CD8-positive, alpha-beta memory T cell (primary cell): ENCODE measurements at places on chromosomes 7 and 10. TPM values are rescaled to one million over a fixed set of nuclear protein-coding genes. Genes with fewer than 3 reads are reported as not detected.

GRCh38 chr10:89314676-89315075 lies 12.8 kb downstream of the IFIT2 start:
- no peak for DNase-seq
- no peaks in the 10 kb centered on the region for H3K36me3 ChIP-seq
- no peak overlapping the region for H3K27ac ChIP-seq

DNA sequence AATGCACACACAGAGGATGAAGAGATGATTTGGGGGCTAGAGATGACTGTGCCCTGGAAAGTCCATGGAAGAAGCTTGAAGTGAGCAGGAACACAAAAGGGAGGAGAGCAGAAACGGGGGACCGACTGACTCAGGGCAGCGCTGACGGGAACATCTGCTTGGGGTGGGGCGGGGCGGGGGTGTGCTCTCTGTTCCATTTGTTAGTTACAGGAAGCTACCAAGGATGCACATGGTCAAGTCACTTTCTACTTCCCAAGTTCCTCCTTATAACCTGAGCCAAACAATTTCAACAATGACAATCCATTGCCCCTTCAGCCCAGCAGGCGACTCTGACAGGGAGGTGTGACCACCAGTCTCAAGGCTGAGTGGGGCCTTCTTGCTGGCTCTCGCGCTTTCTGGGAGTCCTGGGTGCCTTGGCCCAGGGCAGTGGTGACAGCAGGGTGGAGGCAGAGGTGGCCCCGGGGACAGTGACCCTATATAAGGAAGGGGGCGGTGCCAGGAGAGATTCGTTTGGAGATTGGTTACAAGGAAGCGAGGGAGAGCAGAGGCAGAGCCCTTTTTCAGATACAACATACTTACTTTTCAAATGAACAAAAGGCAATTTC lies 39.6 kb downstream of the CLEC2L start:
- H3K27ac ChIP-seq, result no peak overlapping the region
- no peaks in the 10 kb centered on the region for H3K4me1 ChIP-seq
- H3K36me3 ChIP-seq, result no peaks in the 10 kb centered on the region
- H3K27me3 ChIP-seq, result no peaks in the 10 kb centered on the region
- no peak overlapping the region for H3K4me3 ChIP-seq

GRCh38 chr7:112500619-112501018 lies 19.8 kb downstream of the LSMEM1 start:
- no peak for DNase-seq
- no peak overlapping the region for H3K4me3 ChIP-seq
- no peak overlapping the region for H3K27ac ChIP-seq
- no peaks in the 10 kb centered on the region for H3K27me3 ChIP-seq

DNA sequence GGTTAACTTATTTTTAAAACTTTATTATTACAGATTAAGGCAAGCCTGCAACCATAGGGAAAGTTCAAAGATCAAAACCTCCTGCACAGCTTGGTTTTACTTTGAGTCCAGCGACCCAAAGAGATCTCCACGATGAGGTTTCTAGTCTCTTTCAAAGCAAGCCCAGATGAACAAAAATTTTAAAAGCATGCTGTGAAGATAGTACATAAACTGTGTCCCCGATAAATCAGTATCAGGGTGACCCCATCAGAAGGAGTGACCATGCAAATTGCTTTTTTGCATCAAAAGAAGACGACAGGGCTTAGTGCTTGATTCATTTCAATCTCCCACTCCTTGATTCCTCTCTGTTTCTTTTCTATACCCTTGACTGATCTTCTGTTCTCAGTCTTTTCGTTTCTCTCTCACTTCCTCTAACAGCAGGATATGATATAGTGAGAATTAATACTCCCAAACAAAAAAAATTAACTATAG lies 16.0 kb upstream of the DNTT start:
- no peaks in the 10 kb centered on the region for H3K27me3 ChIP-seq
- no peak overlapping the region for H3K27ac ChIP-seq
- no peak for DNase-seq
- peak overlapping the region; percentile 38 for H3K4me3 ChIP-seq
- no peaks in the 10 kb centered on the region for H3K36me3 ChIP-seq

GRCh38 chr10:46530249-46531186 lies 25.9 kb downstream of the GPRIN2 start:
- H3K36me3 ChIP-seq, result no peaks in the 10 kb centered on the region
- peak; percentile 47 for DNase-seq
- no peaks in the 10 kb centered on the region for H3K4me1 ChIP-seq
- no peak overlapping the region for H3K4me3 ChIP-seq
- no peak overlapping the region for H3K27ac ChIP-seq
- H3K27me3 ChIP-seq, result no peaks in the 10 kb centered on the region

- no peaks in the 10 kb centered on the region for H3K4me1 ChIP-seq
- no peak for DNase-seq
- H3K27ac ChIP-seq, result no peak overlapping the region
- no peaks in the 10 kb centered on the region for H3K27me3 ChIP-seq
Observed at GRCh38 chr7:116802746-116803152, 59.6 kb upstream of the CAPZA2 start.

- H3K27me3 ChIP-seq, result peaks cover 21% of the 10 kb centered on the region
- H3K27ac ChIP-seq, result no peak overlapping the region
- H3K36me3 ChIP-seq, result no peaks in the 10 kb centered on the region
- H3K4me3 ChIP-seq, result no peak overlapping the region
Observed at GRCh38 chr10:13527864-13528122, 1.0 kb downstream of the BEND7 start.

FAM107B gene
- 143 TPM for total RNA-seq

- DNase-seq, result no peak
- H3K27me3 ChIP-seq, result no peaks in the 10 kb centered on the region
- no peaks in the 10 kb centered on the region for H3K36me3 ChIP-seq
- H3K4me1 ChIP-seq, result no peaks in the 10 kb centered on the region
Observed at GRCh38 chr10:97726636-97727178, 10.2 kb upstream of the ZFYVE27 start.

SPDYE2B gene
- total RNA-seq, result not detected
